Lung (tissue), 17 donors: ENCODE measurements at places on chromosomes 1 and 21. TPM values are rescaled to one million over a fixed set of nuclear protein-coding genes. Genes with fewer than 3 reads are reported as not detected.

The CA6 gene
- not detected for total RNA-seq

The S100A5 gene
- total RNA-seq = 0.31 TPM

GRCh38 chr1:5904551-5904950 is 87.7 kb downstream of the NPHP4 start:
- no peak for DNase-seq

The ATAD3C gene
- 0.60 TPM for total RNA-seq

The ZNF678 gene
- total RNA-seq = 7.2 TPM

DNA sequence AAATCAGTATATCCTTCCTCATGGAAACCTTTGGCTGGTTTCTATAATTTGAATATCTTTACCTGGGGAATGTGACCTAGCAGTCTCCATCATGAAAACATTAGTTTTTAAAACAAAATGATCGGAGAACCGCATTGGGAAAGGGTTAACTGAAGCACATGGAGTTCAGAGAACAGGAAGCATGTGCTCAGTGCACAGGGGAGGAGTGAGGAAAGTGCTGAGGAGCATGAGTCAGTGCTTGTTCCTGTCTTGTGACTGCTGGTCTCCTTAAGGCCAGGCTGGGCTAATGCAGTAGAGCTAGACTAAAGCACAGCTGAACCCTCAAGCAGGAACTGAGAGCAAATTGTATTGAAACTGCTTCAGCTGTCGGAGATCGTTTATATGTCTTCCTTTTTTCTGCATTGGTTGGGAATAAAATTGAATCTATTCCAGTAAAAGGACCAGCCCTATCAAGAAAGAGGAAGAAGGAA is 5.8 kb downstream of the IFI16 start:
- DNase-seq = peak; percentile 15

The CBR3 gene
- total RNA-seq = 5.1 TPM

The SERINC2 gene
- 55.4 TPM for total RNA-seq

The TENT5C gene
- total RNA-seq = 39.0 TPM

The VWA5B1 gene
- total RNA-seq = 0.31 TPM

DNA sequence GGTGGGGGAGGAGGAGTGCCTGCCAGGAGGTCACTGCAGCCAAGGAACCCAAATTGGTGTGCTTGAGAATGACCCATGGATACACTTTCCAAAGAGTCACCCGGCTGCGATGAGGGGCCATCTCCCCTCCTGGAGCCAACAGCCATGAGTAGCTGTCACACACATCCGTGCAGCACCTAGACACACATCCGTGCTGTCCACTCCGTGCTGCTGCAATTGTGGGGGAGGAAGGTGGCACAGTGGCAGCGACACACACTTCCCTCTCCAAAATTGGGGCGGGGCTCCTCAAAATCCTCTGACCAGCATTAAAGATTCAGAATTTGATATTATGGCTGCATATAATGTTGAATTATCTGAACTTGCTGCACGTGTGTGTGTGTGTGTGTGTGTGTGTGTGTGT is 15.8 kb downstream of the TP73 start:
- DNase-seq = no peak

DNA sequence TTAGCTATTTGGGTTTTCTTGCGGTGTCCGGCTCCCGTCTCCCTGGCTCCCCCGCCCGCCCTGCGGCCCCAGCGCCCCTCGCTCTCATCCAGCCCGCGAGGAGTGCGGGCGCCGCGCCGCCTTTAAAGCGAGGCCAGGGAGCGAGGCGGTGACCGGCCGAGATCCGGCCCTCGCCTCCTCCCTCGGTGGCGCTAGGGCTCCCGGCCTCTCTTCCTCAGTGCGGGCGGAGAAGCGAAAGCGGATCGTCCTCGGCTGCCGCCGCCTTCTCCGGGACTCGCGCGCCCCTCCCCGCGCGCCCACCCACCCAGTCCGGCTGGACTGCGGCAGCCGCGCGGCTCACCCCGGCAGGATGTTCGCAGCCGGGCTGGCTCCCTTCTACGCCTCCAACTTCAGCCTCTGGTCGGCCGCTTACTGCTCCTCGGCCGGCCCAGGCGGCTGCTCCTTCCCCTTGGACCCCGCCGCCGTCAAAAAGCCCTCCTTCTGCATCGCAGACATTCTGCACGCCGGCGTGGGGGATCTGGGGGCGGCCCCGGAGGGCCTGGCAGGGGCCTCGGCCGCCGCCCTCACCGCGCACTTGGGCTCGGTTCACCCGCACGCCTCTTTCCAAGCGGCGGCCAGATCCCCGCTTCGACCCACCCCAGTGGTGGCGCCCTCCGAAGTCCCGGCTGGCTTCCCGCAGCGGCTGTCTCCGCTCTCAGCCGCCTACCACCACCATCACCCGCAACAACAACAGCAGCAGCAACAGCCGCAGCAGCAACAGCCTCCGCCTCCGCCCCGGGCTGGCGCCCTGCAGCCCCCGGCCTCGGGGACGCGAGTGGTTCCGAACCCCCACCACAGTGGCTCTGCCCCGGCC is 492 bp downstream of the HLX start:
- peak; percentile 67 for DNase-seq

- peak; percentile 74 for DNase-seq
Measured at GRCh38 chr1:59879574-59879973, 47.0 kb downstream of the CYP2J2 start.

The RNF207 gene
- total RNA-seq = 14.4 TPM

The FOXO6 gene
- 2.9 TPM for total RNA-seq
